ENCODE measurements at places on chromosomes 13 and 19. TPM values are rescaled to one million over a fixed set of nuclear protein-coding genes. Genes with fewer than 3 reads are reported as not detected.

Gene USHBP1
- total RNA-seq: 12.3 TPM

Gene ZFR2
- not detected for total RNA-seq

Gene XAB2
- total RNA-seq: 18.4 TPM

Gene ZNF559
- 1.5 TPM for total RNA-seq

Gene NCR1
- not detected for total RNA-seq

Gene PLIN4
- total RNA-seq: 15.1 TPM

Gene MAG
- total RNA-seq: not detected

Gene ZNF225
- total RNA-seq: 3.3 TPM

- no peak for DNase-seq
These were observed 1551.1 kb downstream of the EFNB2 start for GRCh38 chr13:104984296-104984818.

DNA sequence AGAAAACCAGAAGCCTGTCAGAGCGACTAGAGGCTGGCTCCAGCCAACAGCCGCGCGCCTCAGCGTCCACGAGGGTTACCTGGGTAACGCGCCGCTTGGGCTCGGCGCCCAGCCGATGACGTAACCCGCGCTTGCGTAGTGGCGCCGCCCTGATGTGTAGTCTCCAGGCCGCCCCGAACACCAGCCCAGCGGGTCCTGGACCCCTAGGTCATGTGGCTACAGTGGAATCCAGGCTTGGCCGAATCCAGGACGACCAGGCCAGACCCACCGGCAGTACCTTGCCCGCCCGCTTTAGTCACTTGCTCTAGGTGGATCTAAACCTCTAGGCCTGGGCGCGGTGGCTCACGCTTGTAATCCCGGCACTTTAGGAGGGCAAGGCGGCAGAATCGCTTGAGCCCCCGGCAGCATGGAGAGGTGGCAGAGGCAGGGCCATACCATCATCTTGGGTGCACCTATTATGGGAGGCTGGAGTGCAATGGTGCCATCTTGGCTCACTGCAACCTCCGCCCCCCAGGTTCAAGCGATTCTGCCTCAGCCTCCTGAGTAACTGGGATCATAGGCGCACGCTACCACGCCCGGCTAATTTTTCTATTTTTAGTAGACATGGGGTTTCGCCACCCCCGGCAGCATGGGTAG, 7.2 kb upstream of the ZNF606 start:
- no peak for DNase-seq

GRCh38 chr13:30877335-30877734, 28.7 kb upstream of the MEDAG start:
- DNase-seq: no peak

GRCh38 chr13:24865163-24865953, 101.4 kb downstream of the RNF17 start:
- no peak for DNase-seq

DNA sequence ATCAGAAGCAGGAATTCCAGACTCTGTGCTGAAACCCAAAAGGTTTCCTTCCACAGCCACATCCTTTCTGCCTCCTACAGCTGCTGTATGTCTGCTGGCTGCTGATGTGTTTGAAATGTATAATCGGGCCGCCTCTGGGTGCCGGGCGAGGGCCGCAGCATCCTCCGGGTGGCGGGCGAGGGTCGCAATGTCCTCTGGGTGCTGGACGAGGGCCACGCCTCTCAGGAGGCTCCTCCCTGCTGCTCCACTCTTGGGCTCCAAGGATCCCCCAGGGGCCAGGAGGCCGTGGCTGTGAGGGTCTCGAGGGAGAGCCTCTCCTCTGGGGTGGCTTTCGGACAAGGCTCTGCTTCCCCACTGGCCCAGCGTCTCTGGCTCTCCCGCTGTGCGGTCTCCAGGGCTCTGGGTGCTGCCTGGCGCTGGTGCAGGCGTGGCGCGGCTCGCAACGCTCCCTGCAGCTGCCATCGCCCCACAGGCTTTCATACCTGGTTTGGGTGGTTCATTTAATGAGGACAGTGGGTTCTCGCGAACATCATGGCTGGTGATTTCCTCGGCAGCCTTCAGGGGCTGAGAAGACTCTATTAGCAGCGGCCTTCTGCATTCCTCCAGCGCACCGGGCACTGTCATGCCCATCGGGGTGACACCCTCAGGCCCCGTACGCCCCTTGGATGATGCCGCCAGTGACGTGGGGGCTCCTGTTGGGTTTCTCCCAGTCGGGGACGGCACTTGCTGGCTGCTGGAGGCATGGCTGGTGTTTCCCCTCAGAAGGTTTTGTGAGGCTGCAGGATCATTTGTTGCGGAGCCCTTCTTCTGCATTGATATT, 41.8 kb upstream of the GRTP1 start:
- DNase-seq: no peak

DNA sequence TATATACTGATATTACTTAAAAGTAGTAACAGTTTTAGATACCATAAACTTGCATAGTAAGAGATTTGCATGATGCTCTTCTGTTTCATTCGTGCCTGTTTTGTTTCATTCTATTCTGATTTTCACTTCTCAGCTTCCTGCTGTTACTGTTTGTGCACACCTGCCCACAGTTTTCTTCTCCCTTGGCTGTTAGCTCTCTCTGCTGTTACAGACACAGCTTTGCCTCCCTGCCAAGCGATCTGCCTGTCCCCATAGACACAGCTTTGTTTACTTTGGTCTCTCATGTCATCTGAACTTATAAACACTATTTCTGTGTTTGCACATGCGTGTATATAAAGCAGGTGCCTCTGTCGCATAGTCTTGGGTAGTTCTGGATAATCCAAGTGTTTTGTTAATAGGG, 21.4 kb upstream of the UPF3A start:
- no peak for DNase-seq

GRCh38 chr13:32811297-32811800, 204.9 kb upstream of the KL start:
- no peak for DNase-seq

DNA sequence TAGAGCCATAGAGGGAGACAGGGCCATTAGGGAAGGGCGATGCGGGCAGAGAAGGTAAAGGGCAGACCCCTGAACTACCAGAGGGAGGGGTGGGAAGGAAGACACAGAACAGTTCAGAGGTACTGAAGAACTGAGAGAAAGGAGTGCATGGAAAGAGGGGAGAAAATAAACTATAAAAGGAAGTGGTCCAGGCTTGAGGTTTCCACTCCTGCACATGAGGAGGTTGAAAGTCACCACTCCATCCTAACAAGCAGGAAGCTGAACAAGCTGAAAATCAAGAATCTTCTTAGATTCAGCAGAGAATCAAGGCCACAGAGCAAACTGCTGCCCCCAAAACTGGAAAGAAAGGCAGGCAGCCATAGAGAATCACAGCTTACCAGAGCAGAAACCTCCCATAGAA, 45.1 kb downstream of the MIPEP start:
- no peak for DNase-seq

- no peak for DNase-seq
These were observed 20.1 kb upstream of the TFDP1 start for GRCh38 chr13:113564331-113565023.

DNA sequence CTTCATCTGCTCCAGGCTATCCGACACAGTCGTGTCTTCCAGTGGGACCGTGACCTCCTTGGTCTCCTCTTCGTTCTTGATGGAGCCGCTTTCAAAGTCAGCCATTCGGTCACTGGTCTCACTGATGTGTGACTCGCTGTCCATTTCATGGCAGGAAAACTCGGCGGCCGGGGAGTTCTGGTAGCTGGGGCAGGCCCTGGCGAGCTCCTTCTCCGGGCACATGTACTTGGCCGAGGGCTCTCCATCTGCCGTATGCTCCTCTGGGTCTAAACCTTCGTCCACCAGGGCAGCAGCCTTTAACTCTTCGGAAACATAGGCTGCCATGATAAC, 69.8 kb downstream of the TSHZ3 start:
- no peak for DNase-seq

GRCh38 chr19:5934774-5935472, 20.9 kb downstream of the CAPS start:
- no peak for DNase-seq

DNA sequence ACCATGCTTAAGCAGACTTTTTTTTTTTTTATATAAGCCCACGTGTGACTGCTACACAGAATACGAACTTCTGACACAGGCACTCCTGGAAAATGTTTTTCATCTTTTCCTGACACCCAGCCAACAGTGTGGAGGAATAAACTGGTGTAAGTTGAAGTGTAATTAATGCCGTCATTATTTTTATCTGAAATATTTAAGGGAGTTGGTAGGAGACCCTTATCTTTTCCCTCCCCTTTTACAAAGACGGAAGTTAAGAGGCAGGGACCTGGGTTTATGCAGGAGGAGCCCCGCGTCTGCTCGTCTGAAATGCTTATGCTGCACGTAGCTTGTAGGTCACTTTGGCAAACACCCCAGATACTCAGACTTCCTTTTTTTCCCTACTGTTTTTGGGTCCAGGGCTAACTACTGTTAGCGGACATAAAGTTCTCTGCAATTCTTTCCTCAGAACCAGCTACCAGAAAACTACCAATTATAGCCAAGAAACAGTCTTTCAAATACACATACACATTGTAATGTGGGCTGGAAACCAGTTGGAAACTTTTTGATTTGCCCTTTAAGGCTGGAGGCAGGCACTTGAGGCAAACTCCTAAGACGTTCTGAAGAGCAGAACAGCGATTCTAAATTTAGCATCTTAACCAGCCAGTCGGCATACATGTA, 50.8 kb downstream of the EFNB2 start:
- no peak for DNase-seq

DNA sequence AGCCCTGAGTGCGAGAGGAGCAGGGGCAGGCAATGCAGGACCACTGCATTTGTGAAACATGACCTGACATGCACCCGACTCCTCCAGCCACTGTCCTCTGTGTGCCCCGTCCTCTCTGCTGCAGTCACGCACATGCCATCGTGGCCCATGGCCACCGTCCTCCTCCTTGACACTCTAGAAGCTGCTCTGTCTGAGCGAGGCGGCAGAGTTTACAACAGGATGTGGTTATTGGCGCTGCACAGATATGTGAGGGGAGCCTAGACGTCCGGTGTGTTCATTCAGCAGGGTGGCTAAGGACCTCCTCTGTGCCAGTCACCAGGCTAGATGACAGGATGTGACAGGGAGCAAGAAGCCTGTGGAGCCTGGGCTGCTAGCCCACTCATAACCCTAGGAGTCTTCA, 277.8 kb downstream of the FOXO1 start:
- DNase-seq: peak; percentile 72

GRCh38 chr13:32237681-32238080, 77.5 kb downstream of the ZAR1L start:
- no peak for DNase-seq

GRCh38 chr13:92459306-92459705, 767.3 kb upstream of the GPC6 start:
- DNase-seq: no peak

DNA sequence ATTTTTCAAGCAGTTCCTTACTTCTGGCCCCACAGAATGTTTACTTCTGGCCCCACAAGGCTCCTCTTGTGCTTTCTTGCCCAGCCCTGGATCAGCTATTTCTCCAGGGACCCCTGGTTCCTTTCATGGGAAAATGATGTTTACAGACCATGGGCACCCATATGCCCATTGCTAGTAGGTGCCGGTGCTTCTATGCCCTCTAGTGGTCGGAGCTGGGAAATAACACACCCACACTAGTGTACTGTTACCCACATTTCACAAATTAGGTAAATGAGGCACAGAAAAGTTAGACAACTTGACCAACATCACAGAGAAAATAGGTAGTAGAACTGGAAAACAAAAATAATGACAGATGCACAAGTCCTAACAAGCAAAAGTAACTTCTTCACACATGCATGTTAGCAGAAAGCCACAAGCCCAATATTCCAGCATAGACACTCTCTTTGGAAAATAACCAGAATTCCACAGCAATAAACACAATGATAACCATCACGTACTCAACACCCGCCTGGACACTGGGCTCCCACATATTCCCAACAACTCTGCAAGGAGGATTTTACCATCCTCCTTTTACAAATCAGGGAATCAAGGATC, 1.3 kb upstream of the CEACAM6 start:
- DNase-seq: no peak

DNA sequence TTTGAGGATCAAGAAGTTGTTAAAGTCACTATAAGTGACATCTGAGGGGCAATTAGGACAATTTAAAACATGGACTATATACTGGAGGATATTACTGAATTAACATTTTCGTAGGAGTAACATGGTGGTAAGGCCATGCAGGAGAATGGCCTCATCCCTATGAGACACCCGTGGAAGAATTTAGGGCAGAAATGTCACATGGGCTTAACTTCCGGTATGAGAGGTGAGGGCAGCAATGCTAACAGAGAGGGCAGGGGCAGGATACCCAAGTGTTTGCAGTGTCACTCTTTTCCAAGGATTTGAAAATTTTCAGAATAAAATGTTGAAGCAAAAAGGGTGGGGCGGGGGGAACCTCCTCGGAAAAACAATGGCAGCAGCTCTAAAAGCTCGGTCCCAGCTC, 23.6 kb downstream of the RANBP3 start:
- no peak for DNase-seq

GRCh38 chr13:70170689-70171088, 62.4 kb upstream of the KLHL1 start:
- no peak for DNase-seq

- no peak for DNase-seq
These were observed 456.4 kb downstream of the FGF14 start for GRCh38 chr13:101945435-101945834.

GRCh38 chr13:113013878-113014751, 45.1 kb downstream of the MCF2L start:
- DNase-seq: no peak
